NCI-H2029 treated with DMSO at 0.1 percent for 48 hours (cell line): ENCODE measurements at places on chromosomes 5 and 9.

DNA sequence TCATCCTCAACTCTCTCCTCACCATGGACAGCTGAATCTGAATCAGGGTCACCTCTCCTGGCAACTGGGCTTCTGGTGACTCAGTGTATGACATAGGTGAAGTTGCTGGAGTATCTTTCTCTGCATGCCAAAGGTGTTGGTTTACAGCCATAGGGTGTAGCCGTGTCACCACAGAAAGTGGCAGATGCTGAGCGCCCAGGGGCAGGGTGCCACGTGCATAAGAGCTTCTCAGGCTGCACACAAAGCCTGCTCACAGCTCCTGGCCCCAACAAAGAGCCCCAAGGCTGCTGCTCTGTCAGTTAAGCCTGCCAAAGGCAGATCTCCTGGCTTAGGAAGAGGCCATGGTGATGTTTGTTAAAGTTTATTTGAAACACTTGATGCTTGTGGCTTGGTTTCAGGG, 297.7 kb upstream of the WWC1 start:
- no peak for DNase-seq

DNA sequence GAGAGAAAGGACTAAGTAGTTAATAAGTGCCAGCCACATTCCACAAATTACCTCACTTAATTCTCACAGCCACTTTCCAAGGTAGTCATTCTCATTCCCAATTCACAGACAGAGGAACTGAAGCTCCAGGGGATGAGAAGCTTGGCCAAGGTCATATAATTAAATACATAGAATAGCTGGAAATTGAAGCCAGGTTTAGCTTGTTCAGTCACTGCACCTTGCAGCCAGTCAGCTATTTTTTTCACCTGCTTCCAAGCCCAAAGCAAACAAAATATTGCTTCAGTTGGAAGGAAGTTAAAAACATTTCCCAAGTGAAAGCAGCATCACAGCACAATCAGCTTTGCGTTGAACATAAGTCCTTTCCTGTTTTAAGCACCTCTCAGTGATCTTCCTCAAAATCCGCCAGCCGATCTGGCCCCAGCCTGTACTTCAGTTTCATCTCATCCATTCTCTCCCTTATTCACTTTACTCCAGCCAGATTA, 4.8 kb downstream of the ALDH1A1 start:
- peak; percentile 30 for DNase-seq

GRCh38 chr5:168916266-168916665, 337.1 kb upstream of the PANK3 start:
- DNase-seq: no peak

GRCh38 chr5:93395971-93396379, 185.0 kb downstream of the NR2F1-AS1 start:
- no peak for DNase-seq

- DNase-seq: no peak
These were observed 308.9 kb upstream of the MPDZ start for GRCh38 chr9:13588151-13589033.

DNA sequence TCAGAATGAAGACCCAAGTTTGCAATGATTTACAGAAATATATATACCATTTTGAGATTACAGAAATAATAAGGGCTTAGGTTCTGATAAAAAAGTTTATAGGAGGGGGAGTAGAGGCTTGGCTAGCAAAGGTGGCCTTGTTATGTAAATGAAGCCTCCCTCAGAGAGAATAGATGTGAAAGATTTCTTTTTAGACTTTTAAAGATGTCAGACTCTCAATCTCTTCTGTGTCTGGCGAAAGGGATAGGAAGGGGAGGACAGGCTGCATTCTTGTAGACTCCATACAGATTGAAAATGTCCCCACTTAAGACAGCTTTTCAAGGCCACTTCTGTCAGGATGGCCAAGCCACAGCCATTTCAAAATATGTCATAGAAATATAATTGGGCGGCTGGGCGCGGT, 63.1 kb upstream of the CLINT1 start:
- no peak for DNase-seq

DNA sequence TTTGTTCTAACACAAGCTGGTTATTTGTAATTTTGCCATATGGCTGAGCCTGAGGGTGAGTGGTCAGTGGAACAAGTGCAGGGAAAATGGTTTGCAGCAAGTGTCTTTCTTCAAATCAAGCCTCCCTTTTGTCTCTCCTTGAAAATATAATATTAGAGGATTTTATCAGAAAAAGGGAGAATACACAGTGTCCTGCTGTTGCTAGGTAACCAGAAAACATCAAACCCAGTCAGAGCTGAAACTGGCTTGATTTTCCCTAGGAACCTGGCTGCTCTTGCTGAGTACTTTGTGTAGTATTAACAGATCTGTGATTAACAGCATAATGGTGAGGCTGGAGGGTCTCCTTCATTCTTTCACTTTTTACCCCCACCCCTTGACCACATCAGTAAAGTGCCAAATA, 314.0 kb downstream of the ARHGEF28 start:
- no peak for DNase-seq

GRCh38 chr5:148858106-148858505, 31.7 kb downstream of the ADRB2 start:
- DNase-seq: no peak

- no peak for DNase-seq
These were observed 39.0 kb downstream of the ZFR start for GRCh38 chr5:32405507-32405906.

GRCh38 chr5:10445352-10445751, 3.7 kb downstream of the ROPN1L start:
- no peak for DNase-seq

GRCh38 chr9:115593587-115594091, 475.7 kb upstream of the TNC start:
- DNase-seq: peak; percentile 51

DNA sequence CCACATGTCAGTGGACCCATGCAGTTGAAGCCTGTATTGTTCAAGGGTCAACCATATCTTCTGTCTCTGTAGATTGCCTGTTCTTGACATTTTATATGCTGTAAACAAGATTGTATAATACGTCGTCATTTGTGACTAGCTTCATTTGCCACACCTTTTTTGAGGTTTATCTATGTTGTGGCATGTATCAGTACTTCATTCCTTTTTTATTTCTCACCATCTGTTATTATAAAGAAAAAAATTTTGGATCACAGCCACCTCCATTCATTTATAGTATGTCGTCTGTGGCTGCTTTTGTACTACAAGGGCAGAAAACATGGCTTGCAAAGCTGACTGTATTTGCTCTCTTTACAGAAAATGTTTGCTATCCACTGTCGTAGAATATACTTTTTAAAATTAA, 72.4 kb downstream of the TEK start:
- no peak for DNase-seq

DNA sequence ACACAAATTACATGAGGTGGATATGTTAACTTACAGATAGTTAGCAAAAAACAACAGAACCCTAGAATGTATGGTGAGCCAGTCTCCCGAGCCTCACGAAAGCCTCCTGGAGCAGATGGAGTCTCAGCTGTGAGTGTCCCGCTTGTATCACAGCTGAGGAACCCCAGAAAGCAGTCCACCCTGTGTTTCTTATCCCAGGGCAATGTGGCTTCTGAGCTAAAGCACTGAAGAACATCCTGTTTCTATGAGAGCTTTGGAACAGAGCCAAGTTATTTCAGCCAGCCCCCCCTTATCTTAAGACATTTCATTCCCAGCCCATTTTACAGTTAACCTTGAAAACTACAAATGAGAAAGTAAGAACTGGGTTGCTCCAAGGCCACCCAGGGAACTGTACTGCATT, 1220.9 kb upstream of the CDH6 start:
- DNase-seq: no peak

DNA sequence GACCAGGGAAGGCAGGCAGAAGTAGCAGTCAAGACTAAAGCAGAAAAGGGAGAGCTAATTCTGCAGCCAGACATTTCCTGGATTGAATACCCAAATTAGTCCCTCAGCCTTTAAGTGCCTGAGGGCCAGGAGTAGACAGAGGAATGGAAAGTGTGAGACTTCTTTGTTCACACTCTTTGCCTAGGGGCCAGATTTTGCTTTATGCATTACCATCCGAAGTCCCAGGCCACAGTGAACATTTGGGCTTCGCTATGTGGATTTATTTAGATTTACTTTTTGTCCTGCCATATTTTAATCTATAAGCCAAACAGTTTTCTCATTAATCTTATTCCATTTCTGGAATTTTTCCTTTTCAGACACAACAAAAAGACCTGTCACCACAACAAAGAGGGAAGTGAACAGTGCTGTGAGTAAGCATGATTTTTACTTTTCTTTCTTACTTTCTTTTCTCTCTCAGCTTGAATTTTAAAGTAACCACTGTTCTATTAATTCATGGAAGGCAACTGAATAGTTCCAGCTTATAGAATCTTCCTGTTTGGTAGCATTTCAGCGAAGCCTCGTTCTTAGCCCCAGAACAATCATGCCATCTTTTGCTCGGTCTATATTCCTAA, 52.6 kb downstream of the PDCD1LG2 start:
- no peak for DNase-seq

- no peak for DNase-seq
These were observed 349.3 kb downstream of the ADAMTS6 start for GRCh38 chr5:65132386-65132785.

- no peak for DNase-seq
These were observed 489.1 kb downstream of the CDH18 start for GRCh38 chr5:19498852-19499251.

DNA sequence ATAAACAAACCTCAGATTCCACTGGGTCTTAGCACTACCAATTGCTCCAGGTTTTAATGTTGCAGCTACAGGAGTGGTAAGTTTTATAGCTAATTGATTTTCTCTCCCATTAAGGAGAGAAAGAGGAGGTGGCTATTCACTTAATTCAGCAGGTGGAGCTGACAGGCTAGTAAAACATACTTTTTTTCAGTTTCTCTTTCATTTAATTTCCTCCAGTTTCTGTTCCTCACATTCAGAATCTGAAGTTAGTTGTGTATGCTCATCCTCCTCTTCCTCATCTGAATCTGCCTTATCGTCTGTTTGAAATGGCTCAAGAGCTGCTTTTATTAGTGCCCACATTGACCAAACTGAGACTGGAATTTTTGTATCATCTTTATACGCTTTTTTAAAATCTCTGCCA, 98.0 kb downstream of the PLPPR1 start:
- DNase-seq: no peak

DNA sequence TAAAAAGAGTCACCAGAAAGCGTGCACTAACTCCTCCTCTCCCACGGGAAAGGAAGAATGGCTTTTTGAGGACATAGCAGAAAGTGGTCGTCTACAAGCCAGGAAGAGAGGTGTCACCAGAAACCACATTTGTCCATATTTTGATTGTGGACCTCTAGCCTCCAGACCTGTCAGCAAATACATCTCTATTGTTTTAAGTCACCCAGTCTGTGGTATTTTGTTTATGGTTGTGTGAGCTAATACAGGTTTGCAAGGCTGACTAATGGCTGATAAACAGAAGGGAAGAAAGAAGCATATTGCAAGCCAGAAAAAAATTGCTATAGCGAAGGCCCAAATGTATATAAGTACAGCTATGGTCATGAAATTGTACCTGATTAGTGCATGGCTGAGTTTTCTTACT, 21.4 kb downstream of the WDR70 start:
- no peak for DNase-seq

DNA sequence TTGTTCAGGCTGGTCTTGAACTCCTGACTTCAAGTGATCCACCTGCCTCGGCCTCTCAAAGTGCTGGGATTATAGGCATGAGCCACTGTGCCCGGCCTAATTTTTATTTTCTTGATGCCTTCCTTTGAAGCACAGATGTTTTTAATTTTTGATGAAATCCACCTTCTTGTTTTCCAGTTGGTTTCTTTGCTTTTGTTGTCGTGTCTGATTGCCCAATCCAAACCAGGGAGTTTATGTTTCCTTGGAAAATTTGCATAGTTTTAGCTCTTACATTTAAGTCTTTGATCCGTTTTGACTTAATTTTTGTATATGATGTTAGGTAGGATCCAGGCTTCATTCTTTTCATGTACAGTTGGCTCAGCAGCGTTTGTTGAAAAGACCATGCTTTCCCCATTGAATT, 15.2 kb downstream of the EHMT1 start:
- no peak for DNase-seq

DNA sequence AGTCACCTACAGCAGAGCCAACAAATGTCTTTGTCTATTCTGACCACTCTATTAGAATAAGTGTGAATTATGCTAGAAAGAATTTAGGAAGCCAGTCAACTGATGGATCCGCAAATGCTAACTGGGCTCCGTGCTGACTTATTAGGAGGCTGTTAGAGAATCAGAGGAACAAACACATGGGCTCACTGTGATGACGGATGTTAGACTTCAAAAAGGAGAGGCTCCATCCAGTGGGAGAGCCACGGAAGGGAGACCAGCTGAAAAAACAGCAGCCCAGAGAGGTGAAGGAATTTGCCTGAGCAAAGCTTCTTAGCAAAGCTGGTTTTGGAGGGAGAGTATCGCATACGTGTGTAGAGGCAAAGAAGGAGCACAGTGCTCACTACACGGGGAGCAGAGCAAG, 5.8 kb upstream of the TGFBI start:
- no peak for DNase-seq

DNA sequence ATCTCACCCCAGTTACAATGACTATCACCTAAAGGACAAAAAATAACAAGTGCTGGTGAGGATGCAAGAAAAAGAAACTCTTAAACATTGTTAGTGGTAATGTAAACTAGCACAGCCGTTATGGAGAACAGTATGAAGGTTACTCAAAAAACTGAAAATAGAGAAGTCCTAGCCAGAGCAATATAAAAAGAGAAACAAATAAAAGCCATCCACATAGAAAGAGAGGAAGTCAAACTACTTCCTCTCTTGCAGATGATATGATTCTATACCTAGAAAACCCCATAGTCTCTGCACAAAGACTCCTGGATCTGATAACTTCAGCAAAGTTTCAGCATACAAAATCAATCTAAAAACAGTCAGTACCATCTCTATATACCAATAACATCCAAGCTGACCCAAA, 221.5 kb upstream of the FAM174A start:
- no peak for DNase-seq

- DNase-seq: peak; percentile 11
These were observed 28.2 kb downstream of the YIPF5 start for GRCh38 chr5:144142139-144142823.

DNA sequence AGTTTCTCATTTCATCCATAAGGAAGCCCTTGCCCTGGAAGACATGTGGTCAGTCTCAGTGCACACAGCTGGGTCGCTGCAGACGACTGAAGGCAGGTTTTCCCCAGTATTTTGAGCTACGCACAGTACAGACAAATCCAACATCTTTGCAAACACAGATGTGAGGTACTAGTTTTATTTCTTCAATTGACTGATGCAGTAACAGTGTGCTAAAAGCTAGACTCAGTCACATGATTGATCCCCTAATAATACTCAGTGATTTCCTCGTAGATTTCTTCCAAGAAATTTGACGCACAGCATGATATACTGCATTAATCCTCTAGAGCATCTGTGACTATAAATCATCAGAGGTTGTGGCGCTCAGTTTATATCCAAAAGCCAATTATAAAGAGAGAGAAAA, 346.1 kb downstream of the DIRAS2 start:
- DNase-seq: no peak

- no peak for DNase-seq
These were observed 170.3 kb upstream of the FTMT start for GRCh38 chr5:121681229-121681855.

- DNase-seq: no peak
These were observed 62.9 kb downstream of the TMEM232 start for GRCh38 chr5:110663525-110663924.

GRCh38 chr9:14962193-14962882, 52.1 kb upstream of the FREM1 start:
- no peak for DNase-seq
